Stimulated activated CD8-positive, alpha-beta memory T cell treated with anti-CD3 and anti-CD28 coated beads, Interleukin-7, amount 100 ng/mL, for 1 hour (primary cell): ENCODE measurements at places on chromosomes 2 and 18.

- no peak for DNase-seq
Measured at GRCh38 chr2:84417453-84418145, 41.5 kb downstream of the SUCLG1 start.

DNA sequence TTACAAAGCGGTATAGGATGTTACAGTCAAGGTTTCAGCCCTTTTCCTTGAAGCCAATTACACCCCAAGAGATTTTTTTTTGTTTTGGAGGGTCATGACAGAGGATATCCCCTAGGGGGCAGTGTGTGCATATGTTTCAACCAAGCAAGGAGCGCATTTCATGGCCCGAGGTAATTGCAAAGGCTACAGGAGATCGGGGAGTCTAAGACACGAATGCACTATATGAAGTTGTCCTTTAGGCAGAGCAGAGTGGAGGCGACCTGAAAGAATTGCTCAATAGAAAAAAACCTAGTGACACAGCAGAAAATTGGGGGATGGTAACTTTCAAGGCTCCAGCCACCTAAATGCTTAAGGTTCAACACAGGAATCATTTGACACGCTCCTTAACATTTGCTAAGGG is 219.8 kb upstream of the PARD3B start:
- DNase-seq, result no peak

- DNase-seq, result no peak
Measured at GRCh38 chr2:195646424-195646823, 10.6 kb upstream of the SLC39A10 start.

DNA sequence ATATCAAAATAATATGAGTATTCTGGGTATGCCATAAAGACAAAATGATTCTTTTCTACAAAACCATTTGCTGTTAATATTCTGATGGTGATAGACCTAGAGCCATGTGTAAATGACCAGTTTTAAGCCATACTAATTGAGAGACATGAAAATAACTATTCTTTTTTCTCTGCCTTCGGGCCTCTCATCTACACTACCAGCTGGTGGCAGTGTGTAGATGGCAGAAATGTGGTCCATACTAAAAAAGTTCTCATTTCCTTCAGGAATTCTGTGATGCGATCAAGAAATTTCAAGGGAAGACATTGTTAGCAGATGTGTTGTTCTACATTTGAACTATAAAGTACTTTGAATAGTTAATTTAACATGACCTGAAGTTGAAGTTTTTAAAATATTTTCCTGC is 485.2 kb downstream of the TRIB2 start:
- no peak for DNase-seq

GRCh38 chr2:129113776-129114175 is 795.1 kb upstream of the HS6ST1 start:
- DNase-seq, result no peak

- DNase-seq, result no peak
Measured at GRCh38 chr18:33700513-33700976, 122.5 kb downstream of the ASXL3 start.

- no peak for DNase-seq
Measured at GRCh38 chr18:36454245-36454644, 156.7 kb downstream of the FHOD3 start.

DNA sequence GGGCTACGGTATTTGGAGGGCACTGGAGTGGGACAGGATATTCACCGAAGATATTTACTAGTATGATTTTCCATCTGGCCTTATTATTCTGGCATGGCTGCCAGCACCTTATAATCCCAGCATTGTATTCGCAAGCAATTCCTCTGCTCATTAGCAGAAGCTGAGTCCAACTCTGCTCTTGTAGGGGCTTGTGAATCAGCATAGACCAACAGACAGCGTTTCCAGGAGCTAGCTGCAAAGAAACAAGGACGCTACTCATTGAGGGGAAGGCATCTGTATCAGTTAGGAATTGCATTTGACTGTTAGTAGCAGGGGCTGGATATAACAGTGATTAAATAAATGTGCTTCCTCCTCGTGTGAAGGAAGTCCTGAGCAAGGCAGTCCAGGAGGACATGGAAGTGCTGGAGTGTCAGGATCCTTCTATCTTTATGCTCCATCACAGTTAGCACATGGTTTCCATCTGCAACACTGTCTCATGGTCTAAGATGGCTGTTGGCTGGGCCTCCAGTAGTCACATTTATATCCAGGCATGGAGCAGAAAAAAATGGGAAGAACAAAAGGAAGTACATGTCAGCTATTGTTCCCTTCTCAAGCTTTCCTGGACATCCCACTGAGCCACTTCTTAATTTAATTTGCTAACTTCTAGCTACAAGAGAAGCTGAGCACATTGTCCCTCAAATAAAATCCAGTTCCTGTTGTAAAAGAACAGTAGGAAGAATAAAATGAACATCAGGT is 214.1 kb downstream of the C1D start:
- DNase-seq, result no peak

DNA sequence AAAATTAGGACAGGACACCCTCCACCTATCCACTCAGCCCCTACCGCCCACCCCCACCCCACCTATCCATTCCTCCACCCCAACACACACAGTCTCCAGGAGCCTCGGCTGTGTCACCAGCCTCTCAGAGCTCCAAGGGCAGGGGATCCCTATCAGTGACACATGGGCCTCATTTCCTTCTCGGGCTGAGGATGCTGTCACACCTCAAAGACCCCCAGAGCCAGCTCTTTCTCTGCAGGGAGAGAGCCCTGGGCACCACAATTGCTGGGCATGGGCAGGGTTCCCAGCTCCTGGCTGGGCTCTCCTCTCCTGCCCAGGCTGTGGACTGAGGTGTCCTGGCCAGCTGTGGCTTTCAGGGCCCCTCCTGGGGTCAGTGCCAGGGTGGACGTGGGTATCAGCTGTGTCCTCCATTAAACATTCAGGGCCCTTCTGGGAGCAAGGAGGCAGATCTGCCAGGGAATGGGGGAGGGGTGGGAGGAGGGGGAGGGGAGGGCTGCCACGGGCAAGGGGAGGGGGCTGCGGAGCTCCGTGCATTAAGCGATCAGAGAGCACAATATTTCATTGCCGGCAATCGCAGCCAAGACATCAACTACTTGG is 14.3 kb upstream of the ECEL1 start:
- DNase-seq, result no peak

- no peak for DNase-seq
Measured at GRCh38 chr2:27973592-27973991, 83.1 kb downstream of the BABAM2 start.

- no peak for DNase-seq
Measured at GRCh38 chr18:6374935-6375529, 39.7 kb downstream of the L3MBTL4 start.

GRCh38 chr2:168773719-168774521 is 28.5 kb upstream of the NOSTRIN start:
- no peak for DNase-seq

GRCh38 chr2:221019668-221020067 is 552.4 kb downstream of the EPHA4 start:
- no peak for DNase-seq

GRCh38 chr2:145654156-145654555 is 1134.2 kb upstream of the ZEB2 start:
- no peak for DNase-seq

DNA sequence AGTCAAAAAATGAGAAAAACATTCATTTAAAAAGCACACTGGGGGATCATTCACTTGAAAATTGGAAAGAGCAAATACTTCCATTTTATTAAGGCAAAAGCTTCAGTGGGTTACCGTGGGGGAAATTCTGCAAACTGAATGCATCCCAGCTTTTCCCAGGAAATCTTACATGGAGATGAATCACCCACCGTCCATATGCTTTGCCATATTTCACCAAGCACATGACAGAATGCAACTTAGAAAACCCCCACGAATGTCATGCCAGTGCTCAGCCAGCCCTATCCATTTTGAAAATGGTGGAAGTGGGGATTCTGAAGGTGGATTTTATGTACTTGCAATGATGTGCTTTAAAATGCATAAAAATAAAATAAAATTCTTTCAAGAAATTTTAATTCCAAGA is 485.5 kb upstream of the ID2 start:
- no peak for DNase-seq

DNA sequence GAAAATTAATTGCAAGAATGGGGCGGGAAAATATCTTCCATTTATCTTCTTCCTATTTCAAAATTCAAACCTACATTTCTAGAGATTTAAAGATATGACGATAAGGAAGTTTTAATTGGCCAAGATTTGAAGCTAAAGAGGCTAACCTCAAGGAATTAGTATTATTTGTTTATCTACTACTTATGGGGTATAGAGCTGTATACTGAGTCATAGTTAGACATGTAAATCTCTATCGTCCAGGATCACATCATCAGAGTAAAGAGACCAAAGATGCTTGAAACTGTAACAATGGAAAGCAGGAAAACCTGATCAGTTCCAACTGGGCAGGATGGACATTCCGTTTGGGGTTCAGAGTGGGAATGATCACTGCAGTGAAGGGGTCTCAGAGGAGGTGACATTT is 95.2 kb upstream of the KLF7 start:
- DNase-seq, result no peak

DNA sequence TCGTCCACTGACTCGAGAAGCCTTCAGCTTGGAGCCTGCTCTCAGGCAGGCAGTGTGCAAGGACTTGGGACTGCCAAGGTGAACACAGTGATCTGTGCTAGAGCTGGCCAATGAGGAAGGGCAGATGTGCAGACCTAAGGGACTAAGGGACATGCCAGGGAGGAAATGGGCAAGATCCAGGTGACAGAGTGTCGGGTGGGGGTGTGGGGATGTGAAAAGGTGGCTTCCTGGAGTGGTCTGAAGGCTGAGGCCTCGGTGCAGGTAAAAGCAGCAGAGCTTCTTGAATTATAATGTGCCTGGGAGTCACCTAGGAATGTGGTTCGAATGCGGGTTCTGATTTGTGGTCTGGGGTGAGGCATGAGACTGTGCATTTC is 42.0 kb downstream of the STEAP3 start:
- no peak for DNase-seq

GRCh38 chr2:132780651-132781050 is 110.6 kb upstream of the LYPD1 start:
- DNase-seq, result no peak

GRCh38 chr2:19505199-19506136 is 147.0 kb upstream of the OSR1 start:
- no peak for DNase-seq

GRCh38 chr18:9095297-9096006 is 7.0 kb upstream of the NDUFV2 start:
- DNase-seq, result no peak

GRCh38 chr2:238220892-238221521 is 17.5 kb upstream of the ILKAP start:
- no peak for DNase-seq

- no peak for DNase-seq
Measured at GRCh38 chr2:28169492-28169891, 223.2 kb upstream of the FOSL2 start.

DNA sequence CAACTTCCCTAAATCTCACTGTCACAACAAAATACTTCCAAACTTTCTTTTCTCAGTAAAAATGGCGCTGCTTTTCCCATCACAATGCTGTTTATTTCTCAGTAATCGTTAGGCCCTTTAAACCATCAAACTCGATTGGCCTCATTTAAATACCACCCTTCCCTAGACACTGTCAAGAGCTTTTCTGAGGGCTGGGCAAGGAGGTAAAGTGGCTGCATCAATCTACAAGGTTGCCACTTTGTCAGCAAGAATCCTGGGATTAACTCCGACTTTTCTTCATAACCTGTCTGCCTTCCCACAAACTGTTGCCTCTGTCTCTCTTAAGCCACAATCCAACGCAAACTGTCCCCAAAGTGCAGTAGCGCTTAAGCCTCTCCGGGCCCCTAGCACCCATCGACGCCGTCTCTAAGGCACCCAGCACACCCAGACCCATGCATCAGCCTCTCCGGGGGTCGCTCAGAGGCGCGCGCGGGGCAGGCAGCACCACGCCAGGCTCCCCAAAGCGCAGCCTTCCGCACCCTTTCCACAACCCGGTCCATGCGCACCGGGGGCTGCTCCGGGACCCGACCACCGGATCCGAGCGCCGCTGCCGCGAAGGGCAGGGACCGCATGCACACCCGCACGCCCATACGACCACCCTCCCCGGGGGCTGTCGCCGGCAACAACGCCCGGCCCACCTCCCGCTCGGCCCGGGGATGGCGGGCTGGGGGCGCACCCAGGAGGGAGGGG is 683 bp downstream of the MBOAT2 start:
- no peak for DNase-seq

GRCh38 chr2:19733951-19734425 is 167.8 kb downstream of the TTC32 start:
- no peak for DNase-seq

- DNase-seq, result no peak
Measured at GRCh38 chr2:54723996-54724559, 616 bp downstream of the EML6 start.

DNA sequence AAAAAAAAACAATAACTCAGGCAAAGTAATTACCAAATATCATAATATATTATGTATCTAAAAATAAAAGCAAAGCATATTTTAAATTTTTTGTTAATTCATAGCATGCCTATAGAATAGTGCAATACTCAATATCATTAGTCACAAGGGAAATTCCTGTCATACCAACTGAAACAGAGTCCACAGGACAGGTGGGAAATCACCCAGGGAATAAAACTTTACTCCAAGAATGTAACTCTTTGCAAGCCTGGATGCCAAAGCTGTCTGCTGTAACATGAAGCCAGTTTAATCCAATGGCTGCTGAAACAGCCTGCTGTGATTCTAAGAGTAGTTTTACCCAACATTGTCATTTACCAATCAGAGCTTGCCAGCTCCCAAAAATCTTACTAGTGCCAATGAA is 40.0 kb upstream of the SULT1C3 start:
- DNase-seq, result no peak

DNA sequence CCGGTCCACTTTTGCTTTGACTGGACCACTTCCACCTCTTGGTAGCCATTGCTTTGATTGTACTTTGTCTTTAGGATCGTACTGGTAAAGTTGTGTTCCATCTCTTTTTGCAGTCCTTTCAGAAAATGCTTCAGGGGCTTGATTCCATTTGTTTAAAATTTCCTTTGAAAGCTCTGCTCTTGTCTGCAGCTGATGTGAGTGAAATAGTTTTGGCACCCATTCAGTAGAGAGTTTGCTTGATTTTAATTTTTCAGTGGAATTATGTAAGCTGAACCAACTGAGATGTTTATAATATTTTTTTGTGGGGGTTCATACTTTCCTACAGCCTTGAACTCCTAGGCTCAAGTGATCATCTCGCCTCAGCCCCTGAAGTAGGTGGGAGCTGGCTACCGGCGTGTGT is 7.6 kb upstream of the MIB1 start:
- no peak for DNase-seq
